ENCODE measurements at places on chromosomes 6 and 20.

- no peak for DNase-seq
Measured at GRCh38 chr6:168247443-168248147, 72.0 kb downstream of the DACT2 start.

- no peak for DNase-seq
Measured at GRCh38 chr6:22896696-22897095, 327.3 kb downstream of the HDGFL1 start.

DNA sequence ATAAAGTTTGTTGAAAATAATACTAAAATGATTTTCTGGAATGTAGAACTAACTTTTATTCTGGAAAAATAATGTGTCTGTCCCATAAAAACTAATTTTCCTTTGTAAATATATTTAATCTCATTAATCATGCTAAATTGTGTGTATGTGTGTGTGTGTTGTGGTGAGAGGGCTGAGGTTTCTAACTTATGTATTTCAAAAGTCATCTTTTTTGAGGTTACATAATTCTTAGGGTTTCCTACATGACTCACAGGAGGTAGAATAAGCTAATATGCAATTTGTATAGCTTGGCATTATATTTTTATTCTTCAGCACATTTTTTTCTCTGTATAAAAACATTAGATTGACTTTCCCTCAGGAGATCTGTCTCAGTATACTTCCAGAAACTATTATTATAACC lies 64.1 kb upstream of the CLVS2 start:
- DNase-seq: no peak

DNA sequence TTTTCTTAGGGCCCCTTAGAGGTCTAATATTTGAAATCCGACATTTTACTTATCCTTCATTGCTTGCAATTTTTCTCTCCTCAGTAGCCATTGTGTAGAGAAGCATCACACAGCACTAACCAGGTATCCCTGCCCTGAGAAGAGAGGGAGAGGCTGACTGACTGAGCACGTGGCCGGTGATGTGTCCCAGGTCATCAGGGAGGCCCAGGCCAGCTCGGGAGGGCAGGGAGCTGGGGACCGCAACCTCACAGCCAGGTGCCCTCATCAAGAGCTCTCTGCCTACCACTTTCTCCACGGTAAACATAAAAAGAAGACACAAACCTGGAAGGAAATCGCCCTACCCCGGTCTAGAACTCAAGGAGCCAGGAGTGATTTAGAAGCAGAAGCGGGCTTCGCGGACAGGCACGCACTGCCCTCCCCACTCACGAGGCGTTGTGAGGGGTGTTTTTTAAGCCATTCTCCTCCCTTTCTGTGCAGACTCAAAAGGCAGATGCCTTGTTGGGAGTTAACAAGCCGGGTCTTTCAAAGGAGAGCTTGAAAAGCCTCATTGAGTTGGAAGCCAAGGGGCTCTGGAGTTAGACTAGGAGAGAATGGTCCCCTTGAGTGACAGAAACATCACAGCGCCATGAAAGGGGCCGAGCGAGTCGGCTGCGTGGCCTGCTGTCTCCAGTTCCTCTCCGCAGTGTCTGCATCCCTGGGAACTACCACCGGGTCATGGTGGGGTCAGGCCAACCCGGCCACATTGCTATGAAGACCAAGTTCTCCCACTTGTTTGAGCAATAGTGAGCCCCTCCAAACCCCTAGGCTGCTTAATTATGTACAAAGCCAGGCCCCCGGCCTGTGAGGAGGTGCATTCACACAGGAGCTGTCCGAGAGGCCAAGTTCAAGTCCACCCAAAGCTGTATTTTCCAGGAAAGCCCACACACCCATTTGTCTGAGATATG lies 285.4 kb downstream of the CDH4 start:
- DNase-seq: no peak

DNA sequence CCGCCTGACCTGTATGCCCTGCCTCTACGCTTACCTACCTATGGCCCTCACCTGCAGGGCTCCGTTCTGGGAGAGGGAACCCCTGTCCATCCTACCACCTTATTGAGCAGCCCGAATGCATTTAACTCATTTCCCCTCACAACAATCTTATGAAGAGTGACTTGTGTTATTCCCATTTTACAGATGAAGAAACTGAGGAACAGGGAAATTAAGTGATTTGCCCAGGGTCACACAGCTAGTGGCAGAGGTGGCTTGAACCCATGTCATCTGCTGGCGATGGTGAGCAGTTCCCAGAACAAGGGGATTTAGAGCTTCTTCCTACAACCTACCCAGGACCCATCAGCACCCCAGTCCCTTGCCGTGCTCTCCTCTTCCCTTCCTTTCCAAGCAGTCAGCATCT lies 42.3 kb upstream of the LRFN2 start:
- DNase-seq: no peak

DNA sequence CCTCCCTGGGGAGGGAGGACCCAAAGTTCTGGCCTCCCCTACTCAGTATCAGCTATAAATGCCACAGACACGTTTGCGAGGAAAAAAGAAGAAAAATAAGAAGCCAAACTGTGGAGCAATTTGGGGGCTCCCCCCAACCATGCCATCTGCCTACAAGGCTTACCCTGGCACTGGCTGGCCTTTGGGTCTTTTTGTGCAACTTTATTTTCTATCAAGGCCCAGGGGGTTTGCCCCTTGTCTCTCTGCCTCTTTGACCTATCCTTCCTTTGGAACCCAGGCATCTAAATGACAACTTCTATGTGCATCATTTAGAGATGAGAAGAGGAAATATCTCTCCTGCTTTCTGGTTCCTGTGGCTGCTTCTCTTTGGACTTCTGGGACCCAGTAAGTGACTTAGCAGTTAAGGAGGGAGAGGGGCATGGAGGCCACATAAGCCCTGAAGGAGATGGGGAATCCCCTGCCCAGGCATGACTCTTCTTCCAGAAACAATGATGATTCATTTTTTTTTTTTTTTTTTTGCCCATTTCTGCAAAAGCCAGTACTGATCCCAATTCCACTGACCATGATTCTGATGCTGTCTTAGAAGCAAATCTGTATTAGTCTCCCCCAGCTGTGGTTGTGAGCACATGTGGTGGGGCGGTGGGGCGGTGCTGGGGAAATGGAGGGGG lies at the start of gene MUC22:
Gene MUC22, plus strand, starts transcription at position 82 of the 668 bp plus-strand sequence. Its CDS starts 233 bp downstream, at position 315.
- DNase-seq: peak; percentile 24

DNA sequence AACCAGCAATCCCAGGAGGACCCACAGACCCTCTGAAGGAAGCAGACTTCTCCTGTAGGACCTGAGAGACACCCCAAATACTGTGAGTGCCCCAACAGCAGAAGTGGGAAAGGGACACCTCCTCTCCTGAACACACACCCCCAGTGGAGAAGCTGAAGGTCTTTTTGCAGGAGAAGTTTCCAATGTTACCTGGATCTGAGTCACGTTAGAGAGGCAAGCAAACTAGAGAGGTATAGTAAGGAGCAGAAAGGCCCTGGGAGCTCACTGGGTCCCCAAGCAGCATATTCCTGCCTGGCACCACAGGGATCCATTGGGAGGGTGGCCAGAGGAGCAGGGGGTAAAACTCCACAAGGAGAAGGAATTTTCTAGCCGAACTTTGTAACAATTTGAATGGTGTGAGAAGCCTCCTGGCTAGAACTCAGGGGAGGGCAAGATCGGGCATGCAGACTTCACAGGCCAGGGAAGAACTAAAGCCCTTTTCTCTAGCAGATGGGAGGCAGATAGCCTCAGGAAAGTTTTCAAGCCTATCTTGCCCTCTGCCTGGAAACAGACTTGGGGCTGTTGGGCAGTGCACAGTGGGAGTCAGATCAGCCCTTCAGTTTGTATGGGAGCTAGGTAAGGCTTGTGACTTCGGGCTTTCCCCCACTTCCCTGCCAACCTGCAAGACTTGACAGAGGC lies 68.2 kb upstream of the SSTR4 start:
- peak; percentile 59 for DNase-seq

- DNase-seq: no peak
Measured at GRCh38 chr6:36114798-36115408, 15.4 kb upstream of the MAPK13 start.

DNA sequence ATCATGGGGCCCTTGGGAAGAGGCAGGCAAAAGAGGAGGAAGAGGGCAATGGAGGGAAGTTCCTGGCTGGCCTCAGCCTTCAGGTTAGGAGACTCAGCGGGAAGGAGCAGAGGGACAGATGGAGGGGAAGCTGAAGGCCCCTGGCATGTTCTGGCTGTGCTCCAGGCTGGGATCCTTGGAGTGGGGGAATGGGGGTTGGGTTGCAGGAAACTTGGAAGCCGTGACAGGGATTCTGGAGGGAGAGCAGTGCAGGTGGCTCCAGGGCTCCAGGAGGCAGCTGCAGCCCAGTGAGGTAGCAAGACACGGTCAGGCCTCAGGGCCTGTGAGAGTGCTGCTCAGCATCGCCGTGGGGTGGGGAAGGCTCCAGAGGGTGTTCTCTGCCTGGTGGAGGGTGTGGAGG lies 64.6 kb upstream of the SCP2D1 start:
- DNase-seq: no peak

DNA sequence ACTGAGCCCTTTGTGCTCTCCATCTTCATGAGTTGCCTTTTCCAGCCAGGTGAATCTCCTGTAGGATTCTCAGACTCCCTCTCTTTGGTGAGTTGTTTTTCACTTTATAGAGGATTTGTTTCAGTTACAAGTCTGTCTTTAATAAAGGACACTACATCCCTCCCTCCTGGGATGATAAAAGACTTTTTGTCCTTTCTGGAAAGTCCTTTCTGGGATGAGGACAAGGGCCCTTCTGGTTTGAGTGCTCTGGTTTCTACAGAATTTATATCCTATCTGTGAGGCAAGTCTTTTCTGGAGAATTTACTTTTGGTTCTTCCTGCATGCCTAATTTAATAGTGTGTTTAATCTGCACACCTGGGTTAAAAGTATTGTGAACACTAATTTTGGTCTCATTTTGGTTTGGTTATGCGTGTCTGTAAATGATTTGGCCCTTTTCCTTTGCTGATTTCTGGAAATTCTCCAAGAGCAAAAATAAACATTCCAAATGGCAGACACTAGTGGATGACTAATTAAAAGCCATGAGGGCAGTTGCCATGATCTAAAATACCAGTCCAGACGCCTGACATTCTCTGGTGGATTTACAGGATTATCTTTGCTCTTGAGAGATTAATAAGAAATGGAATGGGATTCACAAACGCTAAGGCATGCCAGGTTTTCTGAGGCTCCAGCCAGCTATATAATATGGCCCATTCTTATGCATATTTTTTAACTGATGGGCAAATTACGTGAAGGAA lies 44.8 kb downstream of the TCP11 start:
- peak; percentile 51 for DNase-seq

- DNase-seq: no peak
Measured at GRCh38 chr6:31574106-31575061, 981 bp upstream of the TNF start.

DNA sequence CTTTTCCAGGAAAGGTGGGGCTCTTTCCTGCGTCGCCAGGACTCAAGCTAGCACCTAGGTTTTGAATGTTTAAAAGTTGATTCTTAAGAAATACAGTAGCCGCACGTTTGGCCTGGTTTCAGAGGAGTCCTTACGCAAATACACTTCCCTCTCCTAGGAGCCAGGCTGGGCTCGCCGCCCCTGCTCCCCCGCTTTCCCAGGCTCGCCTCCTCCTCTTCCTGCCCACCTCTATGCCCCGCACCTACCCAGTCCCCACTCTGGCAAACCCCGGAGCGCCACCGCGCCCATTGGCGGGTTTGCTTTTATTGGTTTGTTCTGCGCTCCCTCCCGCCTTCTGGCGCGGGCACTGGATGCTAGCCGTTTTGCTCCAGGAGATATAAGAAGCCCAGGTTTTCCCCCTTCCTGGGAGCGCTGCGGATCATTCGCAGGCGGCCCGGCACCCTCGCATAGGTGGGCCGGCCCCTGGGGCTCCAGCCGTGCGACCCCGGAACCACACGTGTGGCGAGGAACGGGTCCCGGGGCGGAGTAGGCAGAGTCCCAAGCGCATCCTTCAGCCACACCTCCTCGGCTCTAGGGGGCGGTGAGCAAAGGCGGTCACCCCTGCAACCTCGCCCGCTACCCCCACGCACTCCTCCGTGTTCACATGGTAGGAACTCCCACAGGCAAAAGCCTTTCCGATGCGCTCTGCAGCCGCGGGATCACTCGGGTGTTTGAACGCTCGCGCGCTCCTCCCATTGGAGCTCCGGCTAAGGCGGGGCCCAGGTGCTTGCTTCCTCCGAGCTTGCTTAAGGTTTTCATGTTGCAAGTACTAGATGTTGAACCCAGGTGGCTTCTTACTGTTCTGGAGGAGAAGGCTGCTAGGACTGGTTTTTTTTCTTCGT lies 119.0 kb downstream of the RTN4IP1 start:
- peak; percentile 77 for DNase-seq

GRCh38 chr6:109013656-109014305 lies 80.9 kb downstream of the SESN1 start:
- no peak for DNase-seq

DNA sequence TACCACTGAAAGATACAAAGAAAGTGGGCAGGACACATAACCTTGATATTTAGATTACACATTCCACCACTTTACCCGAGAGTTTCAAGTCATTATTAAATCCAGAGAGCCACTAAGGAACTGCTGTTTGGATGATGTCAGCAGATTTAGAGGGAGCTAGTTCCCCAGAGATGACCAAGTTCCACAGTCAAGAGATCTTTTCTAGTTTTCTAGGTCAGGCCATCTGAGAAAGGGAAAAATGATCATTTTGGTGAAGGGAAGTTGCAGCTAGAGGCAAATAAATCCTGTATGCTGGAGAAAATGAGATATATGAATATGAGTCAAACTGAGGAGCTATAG lies 147.8 kb downstream of the HS3ST5 start:
- DNase-seq: no peak

DNA sequence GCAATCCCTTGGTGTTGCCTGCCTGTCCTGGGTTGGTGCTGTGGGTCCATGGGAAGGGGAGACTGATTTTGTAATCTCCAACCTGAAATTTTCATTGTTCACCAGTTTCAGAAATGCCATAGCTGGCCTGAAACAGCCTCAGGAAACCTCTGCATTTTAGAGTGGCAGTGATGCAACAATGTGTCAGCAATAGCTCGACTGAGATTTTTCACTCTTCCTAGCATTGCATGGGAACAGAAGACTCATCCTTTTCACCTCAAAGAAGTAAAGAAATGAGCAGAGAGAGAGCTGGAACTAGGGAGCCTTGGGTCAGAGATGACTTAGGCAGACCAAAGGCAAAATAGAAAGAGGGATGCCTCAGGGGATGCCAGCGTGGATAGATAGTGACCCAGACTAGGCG lies 23.7 kb upstream of the TMEM14A start:
- peak; percentile 49 for DNase-seq

GRCh38 chr20:34579979-34580940 lies 21.7 kb downstream of the MAP1LC3A start:
- peak; percentile 5 for DNase-seq

All from foreskin keratinocyte (primary cell).